ENCODE measurements at places on chromosomes 3 and 15.
A peak's percentile ranks its signal among the peaks of the same experiment; 100 is the strongest.

DNA sequence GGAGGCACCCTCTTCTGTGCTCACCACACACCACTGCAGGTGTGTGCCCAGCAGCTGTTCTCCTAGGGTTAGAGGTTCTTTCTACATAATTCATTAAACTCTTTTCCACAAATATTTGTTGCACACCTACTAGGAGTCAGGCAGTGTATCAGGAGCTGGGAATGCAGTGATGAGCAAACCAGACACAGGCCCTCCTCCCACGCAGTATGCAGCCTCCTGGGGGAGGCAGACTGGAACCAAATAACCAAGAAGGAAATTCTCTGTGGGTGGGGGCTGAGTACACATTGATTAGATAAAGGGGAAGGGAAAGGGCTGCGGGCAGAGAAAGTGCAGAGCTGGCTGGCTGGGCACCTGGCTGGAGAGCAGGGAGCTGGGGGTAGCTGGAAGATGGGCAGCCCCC, 18.5 kb upstream of the C3orf22 start:
- DNase-seq, result no peak

DNA sequence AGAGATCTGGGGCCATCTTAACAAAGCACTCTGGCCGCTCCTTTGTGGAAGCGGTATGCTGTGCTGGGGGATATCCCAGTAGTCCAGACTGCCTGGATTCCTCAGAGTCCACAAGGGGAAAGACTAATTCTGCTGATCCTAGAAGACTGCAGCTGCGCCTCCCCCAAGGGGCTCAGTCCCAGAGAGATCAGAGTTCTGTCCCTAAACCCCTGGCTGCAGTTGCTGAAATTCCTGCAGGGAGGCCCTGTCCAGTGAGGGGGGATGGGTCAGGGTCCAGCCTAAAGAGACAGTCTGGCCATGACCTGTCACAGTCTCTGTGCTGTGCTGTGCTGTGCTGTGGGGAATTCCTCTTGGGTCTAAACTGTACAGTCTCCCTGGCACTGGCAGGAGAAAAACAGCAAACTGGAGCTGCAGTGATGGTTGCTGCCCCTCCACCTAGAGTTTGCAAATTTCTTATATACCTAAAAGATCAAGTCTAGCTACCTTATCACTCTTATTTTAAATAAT, 575.1 kb upstream of the UBE2E2 start:
- DNase-seq, result no peak

DNA sequence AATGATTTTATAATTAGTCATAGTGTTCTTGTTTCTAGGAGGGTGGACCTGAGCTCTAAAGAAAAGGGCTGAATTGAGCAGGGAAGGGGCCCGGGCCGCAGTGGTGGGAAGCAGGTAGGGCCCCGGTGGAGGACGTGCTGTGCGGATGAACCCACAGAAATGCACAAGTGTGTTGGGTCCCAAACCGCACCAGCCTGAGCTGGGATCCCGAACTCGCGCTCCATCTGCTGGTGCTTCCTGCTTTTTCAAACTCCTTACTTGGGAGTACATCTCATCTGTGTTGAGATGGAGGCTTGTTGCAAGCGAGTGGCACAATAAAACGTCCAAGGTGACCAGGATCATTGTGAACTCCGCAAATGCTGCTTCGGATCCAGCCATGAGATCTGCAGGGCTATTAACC, 244.8 kb upstream of the IGF1R start:
- DNase-seq, result no peak

- peak; percentile 20 for DNase-seq
Measured at GRCh38 chr3:160132226-160132625, 93.0 kb upstream of the C3orf80 start.

DNA sequence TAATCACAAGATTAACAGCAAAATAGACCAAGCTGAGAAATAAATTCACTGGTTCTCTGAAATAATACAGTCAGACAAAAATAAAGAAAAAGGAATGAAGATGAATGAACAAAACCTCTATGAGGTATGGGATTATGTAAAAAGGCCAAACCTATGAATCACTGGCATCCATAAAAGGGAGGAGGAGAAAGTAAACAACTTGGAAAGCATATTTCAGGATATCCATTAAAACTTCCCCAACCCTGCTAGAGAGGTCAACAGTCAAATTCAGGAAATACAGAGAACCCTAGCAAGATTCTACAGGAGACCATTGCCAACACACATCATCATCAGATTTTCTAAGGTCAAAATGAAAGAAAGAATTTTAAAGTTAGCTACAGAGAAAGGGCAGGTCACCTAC, 649.7 kb upstream of the CBLB start:
- peak; percentile 78 for DNase-seq

GRCh38 chr15:75065851-75066509, 42.6 kb downstream of the PPCDC start:
- DNase-seq, result peak; percentile 43

DNA sequence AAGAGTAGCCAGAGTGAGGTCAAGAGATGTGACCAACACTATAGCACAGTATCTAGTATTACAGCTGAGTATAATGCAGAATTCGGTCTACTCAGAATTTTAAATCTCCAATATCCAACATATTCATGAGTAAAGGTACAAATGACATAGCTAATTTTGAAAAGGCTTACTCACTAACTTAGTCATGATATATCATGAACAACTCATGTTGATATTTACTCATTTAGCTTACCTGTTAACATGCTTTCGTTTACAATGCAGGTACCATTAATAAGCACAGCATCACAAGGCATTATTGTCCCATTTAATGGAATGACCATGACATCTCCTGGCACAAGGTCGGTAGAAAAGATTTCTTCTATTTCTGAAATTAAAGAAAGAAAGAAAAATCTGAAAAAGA, 36.9 kb downstream of the ATP13A3 start:
- DNase-seq, result no peak

- DNase-seq, result no peak
Measured at GRCh38 chr3:7734456-7734855, 767.2 kb upstream of the LMCD1 start.

DNA sequence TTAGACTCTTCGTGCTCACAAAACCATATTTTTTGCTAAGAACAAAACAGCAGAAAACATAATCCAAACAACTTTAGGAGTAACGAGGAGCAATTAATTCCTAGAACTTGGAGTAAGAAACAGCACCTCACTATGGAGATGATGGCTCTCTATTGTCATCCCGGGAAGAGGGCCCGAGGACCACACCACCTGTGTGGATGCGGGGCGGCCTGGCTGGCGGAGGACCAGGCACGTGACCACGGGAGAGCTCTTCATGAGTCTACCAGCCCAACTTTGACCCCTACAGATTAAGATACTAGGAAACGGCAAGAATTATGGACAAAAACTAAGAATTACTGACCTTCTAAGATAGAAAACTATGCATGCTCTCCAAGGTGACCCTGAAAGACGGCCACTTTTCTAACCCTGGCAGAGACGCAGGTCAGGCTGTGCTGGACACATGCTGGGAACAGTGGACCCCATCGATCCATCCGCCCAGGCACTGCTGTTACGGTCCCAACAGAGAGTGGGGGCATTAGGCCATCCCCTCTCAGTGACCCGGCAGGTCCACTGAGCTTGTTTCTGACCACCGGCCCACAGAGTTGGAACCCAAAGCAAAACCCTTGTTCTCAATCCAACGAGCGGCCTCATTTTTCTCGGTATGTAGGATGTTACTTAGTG, 13.1 kb upstream of the OCA2 start:
- DNase-seq, result no peak

DNA sequence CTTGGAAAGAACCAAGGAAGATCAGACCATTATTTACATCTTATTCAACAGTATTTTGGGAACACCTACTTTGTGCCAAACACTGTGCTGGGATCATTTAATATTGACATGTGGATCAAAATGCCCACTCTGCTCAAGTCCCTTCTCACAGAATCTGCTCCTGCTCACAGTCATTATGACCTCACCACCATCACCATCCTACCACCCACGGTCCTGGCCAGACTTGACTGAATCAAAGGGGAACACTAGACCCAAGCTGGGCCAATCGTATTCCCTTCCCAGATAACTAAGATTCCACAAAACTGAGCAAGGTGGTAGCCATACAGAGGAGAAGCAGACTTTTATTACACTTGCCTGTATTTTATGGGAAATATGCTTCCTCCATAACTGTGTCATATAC, 3.4 kb upstream of the CEP152 start:
- DNase-seq, result no peak

GRCh38 chr15:41866263-41866703, 27.6 kb downstream of the SPTBN5 start:
- no peak for DNase-seq

- DNase-seq, result no peak
Measured at GRCh38 chr3:175391601-175392000, 532.5 kb downstream of the NAALADL2 start.

- DNase-seq, result no peak
Measured at GRCh38 chr3:50205413-50206276, 574 bp downstream of the SLC38A3 start.

GRCh38 chr3:169772897-169773816, at the start of gene MYNN:
Gene MYNN, plus strand, starts transcription at chr3:169773396. Its CDS starts 900 bp downstream, at chr3:169774296.
- DNase-seq, result peak; percentile 90

DNA sequence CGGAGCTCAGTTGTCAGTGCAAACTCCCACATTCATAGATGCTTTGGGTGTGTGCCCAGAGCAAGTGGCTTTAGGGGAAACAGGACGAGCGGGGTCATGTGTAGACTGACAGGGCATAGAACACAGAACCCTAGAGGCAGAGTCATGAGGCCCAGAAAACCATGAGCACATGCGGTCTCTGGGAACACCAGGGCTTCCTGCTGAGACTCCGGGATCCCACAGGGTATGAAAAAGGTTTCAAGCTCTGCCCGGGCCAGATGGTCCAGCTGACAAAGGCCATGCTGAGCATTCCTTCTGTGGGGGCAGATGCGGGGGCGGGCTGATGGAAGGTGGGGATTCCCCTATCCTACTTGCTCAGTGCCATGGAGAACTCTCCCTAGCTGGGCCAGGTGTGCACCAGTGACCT, 44.8 kb downstream of the ROPN1B start:
- DNase-seq, result no peak

DNA sequence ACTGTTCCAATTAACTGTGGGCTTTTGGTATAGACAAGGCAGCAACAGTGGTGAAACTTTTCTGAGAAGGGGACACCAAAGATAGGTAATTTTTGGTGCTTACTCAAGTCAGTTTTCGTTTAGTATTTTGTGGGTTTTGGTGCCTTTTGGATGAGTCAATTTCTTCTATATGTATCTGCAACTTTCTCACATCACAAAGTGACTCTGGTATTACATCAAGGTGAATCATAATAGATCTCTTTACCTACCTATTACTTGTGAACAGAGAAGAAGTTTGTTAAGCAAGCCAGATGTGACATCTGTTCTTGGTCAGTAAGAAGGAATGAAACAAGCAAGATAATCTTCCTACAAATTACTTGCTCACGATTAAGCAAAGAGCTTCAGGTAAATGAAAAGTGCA, 732.4 kb upstream of the DPPA4 start:
- DNase-seq, result no peak

DNA sequence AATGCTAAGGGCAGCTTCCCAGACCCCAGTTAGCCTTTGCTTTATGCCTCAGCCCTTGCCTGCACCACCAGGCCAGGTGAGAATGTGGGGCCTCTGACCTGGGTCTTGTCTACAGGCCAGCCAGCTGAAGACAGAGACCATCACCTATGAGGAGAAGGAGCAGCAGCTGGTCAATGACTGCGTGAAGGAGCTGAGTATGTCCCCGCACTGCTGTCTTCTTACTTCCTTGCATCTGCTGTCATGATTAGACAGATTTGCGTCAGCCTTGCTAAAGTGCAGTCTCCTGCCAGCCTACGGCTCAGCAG, 74.6 kb downstream of the CCK start:
- no peak for DNase-seq

- DNase-seq, result no peak
Measured at GRCh38 chr3:120852412-120852811, 55.6 kb upstream of the STXBP5L start.

DNA sequence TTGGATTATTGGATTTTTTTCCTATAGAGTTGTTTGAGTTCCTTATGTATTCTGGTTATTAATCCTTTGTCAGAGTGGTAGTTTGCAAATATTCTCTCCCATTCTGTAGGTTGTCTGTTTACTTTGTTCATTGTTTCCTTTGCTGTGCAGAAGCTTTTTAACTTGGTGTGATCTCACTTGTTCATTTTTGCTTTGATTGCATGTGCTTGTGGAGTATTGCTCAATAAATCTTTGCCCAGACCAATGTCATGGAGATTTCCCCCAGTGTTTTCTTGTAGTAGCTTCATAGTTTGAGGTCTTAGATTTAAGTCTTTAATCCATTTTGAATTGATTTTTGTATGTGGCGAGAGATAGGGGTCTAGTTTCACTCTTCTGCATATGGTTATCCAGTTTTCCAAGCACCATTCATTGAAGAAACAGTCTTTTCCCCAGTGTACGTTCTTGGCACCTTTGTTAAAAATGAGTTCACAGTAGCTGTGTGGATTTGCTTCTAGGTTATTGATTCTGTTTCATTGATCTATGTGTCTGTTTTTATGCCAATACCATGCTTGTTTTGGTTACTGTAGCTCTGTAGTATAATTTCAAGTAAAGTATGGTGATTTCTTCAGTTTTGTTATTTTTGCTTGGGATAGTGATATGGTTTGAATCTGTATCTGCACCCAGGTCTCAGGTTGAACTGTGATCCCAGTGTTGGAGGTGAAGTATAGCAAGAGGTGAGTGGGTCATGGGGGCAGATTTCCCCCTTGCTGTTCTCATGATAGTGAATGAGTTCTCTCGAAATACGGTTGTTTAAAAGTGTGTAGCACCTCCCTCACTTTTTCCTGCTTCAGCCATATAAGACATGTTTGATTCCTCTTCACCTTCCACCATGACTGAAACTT, 46.1 kb upstream of the TNFSF10 start:
- no peak for DNase-seq

GRCh38 chr15:61393949-61394348, 164.8 kb upstream of the RORA start:
- no peak for DNase-seq

Data from EH (cell line).